NCI-H446 (cell line): ENCODE measurements at places on chromosomes 7 and 10.

DNA sequence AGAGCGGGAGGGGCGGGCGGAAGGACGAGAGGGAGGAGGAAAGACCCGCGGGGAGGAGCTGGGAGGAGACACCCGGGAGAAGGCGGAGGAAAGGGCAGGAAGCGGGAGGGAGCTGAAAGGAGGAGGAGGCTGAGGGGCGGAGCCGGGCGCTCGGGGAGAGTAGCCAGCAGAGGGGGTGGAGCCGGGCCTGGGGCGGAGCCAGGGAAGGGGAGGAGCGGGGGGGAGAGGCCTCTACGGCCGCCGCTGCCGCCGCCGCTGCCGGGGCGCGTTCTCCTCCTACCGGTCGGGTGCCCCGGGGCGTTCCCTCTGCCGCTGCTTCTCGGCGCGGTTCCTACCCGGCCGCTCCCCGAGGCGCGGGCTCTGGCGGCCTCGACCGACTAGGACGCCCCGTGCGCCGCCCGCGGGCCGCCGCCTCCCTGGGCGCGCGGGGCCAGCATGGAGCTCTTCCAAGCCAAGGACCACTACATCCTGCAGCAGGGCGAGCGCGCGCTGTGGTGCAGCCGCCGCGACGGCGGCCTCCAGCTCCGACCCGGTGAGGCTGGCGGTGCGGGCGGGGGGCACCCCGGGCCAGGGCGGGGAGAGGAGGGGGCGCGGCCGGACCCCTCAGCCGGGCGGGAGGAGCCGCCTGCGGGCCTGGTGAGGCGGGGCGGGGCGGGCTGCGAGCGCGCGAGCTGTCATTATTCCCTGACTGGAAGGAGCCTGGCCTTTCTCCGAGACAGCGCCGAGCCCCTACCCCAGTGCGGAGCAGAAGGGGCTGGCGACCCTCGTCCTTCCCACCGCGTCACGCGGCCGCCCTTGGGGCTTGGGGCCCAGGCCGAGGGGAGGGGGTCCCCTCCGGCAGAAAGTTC is at the start of gene INPP5F:
Gene INPP5F, plus strand, starts transcription at position 223 of the 848 bp plus-strand sequence. Its CDS starts 213 bp downstream, at position 436.
- DNase-seq: peak; percentile 91

GRCh38 chr7:36787933-36788378 is 63.7 kb upstream of the AOAH start:
- DNase-seq: no peak

GRCh38 chr7:95316588-95316987 is 7.7 kb downstream of the PON1 start:
- no peak for DNase-seq

DNA sequence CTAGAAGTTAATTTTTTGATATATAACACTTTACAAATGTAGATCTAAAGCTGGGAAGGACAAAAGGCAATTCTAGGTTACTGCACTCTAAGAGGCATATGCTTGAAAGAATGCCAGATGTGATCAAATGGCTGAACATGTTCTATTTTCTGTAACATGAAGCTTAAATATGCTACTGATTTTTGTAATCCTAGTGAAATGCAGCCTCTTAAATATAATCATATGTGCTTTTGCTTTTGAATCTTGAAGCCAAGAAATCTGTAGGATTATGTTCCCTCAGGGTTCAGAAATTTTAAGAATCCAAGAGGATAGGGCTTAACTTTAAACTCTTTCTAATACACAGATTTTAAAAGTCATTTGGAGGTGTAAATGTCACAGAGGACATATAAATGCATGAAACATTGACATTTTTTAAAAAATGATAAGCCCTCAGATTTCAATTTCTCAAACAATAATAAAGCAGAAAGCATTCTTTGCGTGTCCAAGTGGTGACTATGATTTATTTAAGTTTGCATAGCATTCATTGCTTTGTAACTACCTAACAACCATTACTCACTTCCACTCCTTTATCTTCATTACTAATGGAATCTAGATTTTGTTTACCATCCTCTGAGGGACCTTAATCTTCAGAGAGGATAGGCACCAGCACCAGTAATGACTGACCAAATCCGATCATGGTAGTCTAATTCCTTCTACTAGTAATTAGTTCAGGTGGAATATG is 170.4 kb downstream of the MAGI2 start:
- peak; percentile 8 for DNase-seq

DNA sequence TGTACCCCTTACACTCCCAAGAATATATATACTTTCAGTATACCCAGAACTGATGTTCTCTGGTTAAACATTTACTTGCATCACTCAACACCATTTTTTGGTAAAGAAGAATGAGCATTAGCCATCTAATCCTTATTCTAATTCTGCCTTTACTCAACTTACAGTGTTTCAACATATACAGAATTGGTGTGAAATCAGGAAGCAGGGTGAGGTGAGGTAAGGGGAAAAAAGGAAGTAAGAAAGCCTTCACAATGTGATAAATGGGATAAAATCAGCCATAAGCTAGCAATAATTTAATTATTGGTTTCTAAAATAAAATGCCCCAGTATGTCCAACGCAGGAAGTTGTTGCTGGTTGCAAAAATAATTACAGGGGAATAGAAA is 605.4 kb downstream of the KCNMA1 start:
- no peak for DNase-seq

DNA sequence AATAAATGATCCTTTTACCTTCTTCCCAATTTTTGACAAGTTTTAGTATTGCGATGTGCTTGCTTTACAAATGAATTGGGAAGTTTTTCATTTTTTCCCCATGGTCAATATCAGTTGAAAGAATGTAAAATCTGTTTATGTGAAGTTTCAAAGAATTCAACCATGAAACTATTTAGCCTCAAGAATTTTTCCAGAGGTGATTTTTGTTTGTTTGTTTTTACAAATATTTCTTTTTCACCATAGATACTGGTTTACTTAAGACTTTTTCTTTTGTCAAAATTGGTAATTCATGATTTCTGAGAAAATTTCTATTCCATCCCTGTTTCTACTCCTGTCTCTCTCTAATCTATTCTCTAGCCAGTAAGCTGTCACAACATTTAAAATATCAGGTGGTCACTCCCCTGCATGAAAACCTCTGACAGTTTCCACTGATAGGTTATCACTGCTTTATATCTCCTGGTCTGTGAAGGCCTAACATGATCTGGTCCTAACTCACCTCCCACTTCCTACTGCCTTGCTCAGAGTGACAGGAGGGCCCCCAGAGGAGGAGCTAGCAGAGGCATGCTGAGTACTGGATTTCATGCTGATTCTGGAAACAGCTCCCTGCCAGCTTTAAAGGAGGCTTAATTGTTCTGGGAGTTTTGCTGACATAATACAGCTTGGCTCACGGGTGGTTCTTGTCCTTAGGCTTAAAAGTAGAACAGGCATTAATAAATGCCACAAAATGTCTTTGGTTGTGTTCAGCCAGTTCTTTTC is 7.6 kb upstream of the ARMS2 start:
- DNase-seq: no peak

GRCh38 chr10:3067118-3067858 is at the start of gene PFKP:
Gene PFKP (plus strand): TSS chr10:3067548. CDS start chr10:3067596, 48 bp downstream.
- peak; percentile 13 for DNase-seq

DNA sequence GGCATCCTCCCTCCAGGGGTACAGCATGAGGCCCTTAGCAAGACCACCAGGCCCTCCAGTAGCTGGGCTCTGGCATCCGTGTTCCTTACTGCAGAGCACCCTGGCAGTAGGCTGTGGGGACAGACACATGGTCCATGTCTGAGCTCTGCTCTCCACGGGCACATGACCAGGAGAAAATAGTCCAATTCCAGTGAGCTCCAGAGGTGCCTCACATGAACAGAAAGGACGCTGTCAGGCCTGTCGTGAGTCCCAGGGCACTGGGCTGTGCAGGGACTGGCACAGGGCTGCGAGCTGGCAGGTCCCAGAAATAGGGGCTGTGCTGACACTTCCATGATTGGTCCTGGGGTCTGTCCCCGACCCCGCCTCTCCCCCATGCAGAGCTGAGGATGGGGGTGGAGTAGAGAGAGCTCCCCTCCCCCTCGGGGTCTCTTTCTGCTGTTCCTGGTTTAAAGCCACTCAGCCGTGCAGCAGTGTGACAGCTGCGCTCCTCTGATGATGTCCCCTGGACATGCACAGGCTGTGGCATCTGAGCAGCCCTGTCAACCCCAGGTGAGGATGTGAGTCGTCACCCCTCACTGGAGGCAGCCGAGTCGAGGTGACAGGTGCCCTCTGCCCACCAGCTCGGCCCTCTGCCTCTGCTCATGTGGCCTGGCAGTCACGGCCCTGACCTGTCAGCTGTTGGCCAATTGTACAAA is 25.2 kb upstream of the ZNF488 start:
- no peak for DNase-seq

DNA sequence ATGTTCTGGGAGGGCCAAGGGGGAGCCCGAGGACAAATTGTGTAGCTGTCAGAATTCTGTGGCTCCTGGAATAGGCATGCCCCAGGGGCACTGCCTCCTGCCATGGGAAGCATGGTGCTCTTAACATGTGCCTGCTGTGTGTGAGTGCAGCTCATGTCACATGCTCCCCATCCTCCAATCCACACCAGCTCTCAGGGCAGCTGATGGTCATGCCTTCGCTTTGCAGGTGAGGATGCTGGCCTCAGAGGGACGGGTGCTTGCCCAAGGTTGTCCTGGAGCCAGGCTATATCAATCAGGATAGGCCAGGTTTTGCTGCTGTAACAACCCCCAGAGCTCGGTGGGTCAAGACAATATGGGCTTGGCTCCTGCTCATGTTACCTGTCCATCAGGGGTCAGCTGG is 303.4 kb downstream of the RPS24 start:
- no peak for DNase-seq

DNA sequence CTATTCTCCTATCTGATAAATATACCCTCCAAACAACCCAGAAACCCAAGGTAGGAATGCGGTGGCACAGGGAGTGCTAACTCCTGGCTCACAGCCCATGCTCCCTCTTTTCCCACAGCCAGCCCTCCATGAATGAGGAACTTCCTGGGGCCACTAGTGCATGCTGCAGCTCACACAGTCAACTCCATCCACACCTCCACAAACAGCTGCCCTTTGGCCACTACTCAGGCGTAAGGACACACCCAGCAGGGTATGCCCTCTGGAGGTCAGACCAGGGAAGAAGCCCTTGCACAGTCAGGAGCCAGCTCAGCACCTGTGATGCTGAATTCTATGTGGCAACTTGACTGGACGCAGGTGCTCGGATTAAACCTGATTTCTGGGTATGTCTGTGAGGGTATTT is 85.2 kb upstream of the PIK3CG start:
- DNase-seq: no peak

GRCh38 chr7:134669845-134670373 is 23.3 kb downstream of the BPGM start:
- no peak for DNase-seq

DNA sequence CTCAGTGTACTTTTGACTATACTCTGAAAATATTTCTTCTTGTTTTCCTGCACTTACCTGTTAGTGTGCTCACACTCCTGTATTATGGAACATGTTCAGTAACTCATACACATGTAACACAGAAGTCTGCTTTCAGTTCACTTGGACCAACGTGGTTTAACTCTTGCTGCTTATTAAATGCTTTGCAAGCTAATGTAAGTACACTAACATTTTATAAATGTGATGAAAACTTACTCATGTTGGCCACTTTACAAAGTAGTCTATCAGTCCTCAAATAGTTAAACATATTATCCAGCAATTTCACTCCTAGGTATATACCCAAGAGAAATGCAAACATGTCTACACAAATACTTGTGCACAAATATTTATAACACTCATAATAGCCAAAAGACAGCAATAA is 98.4 kb downstream of the UBE2H start:
- no peak for DNase-seq

GRCh38 chr10:60384011-60384410 is 5.7 kb downstream of the ANK3 start:
- no peak for DNase-seq

GRCh38 chr10:84537447-84537931 is 209.1 kb downstream of the CCSER2 start:
- peak; percentile 23 for DNase-seq

- no peak for DNase-seq
Measured at GRCh38 chr7:139124084-139124914, 14.8 kb upstream of the ZC3HAV1 start.

DNA sequence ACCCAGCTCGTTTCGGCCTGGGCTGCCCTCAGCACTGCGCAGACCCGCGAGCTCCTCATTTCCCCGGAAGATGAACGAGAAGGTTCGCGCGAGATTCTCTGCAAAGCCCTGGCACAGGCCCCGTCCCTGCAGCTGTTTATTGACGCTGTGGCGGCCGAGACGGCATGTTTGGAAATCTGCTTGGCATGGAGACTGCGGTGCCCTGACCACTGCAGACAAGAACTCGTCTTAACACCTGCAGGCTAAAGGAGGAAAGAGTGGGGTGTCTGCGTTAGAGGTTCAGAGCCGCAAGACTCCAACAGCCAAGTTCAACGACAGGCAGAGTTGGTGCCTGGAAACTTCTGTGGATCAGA is 125.6 kb downstream of the DNAJB6 start:
- DNase-seq: no peak

- DNase-seq: no peak
Measured at GRCh38 chr10:122132331-122132755, 138.8 kb upstream of the BTBD16 start.

GRCh38 chr7:46449743-46450142 is 528.7 kb upstream of the IGFBP3 start:
- DNase-seq: no peak

- no peak for DNase-seq
Measured at GRCh38 chr7:348962-349743, 59.2 kb downstream of the FOXL3 start.

- no peak for DNase-seq
Measured at GRCh38 chr7:130865408-130866236, 131.6 kb upstream of the KLF14 start.

DNA sequence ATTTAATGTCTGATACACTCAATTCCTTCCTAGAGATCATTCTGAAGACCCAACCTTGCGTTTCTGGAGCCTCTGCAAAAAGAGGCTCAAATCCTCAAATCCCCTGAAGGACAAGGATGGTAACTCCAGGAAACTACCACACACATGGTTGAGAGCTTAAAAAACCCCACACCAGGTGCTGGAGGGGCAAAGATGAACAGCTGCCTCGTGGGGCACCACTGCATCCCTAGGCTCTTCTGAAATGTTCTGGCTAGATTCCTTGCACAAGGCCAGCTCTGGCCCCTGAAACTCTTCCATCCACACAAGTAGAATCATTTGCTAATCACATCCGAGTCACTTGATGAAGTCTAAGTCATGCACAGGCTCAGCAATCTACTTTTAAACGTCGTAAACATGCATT is 286.6 kb downstream of the ELMO1 start:
- DNase-seq: no peak

DNA sequence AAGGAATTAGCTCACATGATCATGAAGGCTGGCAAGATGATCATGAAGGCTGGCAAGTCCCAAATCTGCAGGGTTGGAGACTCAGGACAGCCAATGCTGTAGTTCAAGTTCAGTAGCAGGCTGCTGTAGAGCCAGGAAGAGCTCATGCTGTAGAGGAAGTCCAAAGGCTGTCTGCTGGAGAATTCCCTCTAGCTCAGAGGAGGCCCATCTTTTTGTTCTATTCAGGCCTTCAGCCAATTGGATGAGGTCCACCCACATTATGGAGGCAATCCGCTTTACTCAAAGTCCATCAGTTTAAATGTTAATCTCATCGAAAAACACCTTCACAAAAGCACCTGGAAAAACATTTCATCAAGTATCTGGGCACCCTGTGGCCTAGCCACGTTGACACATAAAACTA is 24.8 kb upstream of the FAM171A1 start:
- peak; percentile 12 for DNase-seq
